ENCODE measurements at places on chromosomes 7 and 10.

GRCh38 chr7:130899638-130900401 is 165.8 kb upstream of the KLF14 start:
- no peak for DNase-seq

- DNase-seq: no peak
These were observed 315.3 kb downstream of the CXCL12 start for GRCh38 chr10:44069573-44069972.

GRCh38 chr7:6160191-6160623 is 112.2 kb downstream of the CYTH3 start:
- no peak for DNase-seq

DNA sequence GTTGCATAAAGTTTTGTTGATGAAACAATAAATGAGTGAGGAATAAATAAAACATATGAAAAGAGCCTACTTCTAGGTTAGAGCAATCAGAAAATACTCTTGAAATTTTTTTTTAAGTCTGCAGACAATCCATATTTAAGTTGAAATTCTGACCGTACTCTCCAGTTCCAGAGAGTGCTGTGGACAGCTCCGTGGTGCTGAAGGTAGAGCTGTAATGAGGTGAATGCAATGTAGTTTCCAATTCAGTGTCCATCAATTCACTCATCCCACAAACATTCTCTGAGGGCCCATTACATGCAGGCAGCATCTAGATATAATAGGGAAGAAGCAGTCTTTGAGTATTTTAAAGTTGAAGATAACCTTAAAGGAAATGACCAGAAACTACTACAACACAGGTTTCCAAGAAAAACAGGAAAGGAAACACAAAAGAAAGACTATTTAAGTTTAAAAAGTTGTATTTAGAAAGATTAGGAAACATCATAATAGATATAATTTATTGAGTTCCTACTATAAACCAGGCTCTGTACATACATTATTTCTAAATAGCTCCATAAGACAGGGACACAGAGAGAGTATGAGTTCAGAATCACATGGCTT is 44.0 kb upstream of the CRTAC1 start:
- no peak for DNase-seq

DNA sequence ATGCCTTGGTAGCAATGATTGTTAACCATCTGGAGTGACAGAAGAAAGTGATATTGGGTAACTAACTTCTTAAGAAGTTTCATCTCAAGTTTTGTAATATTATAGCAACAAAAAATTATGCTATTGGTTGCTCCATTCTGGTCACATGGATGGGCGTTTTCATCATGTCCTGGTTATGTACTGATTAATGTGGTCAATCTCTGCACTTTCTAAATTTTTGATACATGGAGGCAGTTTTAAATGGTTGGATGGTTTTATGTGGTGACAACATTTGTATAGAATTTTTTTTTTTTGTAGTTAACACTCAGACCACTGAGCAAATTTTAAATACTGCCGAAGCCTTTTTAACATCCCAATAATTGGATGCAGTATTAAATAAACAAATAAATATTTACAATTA is 55.2 kb upstream of the CCAR1 start:
- no peak for DNase-seq

DNA sequence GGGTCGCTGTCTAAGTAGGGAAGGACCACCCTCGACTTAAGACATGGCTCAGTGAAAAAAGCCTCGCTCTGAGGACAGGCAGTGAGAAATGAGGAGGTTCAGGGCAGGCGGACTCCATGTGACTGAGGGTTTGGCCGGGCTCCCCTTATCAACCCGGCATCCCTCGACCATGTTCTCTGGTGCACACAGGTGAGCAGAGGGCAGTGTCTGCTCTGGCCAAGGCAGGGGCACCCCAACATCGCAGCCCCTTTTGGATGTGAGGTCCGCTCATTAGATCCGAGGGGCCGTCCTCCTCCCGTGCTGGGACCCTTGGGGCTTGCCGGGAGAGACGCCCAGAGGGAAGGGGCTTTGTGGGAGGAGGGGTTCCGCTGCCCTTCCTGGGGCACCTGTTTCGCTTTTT is 475.1 kb downstream of the DNAJB6 start:
- DNase-seq: no peak

GRCh38 chr7:2031451-2031845 is 201.3 kb downstream of the MAD1L1 start:
- no peak for DNase-seq

- no peak for DNase-seq
These were observed 3.9 kb upstream of the GATA3 start for GRCh38 chr10:8050556-8051108.

DNA sequence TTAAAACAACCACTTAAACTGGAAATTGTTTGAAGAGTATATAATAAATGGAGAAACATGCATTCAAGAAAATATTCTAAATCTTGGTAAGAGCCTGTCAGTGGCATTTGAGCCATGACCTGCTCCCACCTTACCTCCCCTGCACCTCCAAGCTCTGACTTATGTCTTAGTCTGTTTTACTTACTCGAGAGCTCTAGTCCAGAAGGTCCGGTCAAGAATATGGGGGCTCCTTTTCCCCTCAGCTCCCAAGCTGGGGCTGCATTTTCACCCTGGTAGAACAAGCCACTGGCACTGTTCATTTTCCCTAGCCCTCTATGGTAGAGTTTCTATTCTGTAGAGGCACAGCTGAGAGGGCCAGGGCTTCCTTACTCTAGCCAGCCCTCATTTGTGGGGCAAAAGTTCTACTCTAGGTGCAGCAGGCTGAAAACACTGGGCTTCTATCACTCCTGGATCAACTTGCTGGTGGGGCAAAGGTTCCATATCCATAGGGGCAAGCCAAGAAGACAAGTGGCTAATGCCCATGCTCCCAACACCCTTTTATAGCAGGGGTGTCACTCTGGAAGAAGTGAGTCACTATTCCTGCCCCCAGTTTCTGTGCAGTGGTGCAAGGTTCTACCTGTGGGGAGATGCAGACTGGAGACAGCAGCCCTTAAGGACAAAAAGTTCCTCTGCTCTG is 40.6 kb downstream of the ZNF438 start:
- no peak for DNase-seq

- DNase-seq: no peak
These were observed 496.0 kb upstream of the POM121L12 start for GRCh38 chr7:52539414-52539813.

GRCh38 chr7:68622500-68622899 is 975.8 kb upstream of the AUTS2 start:
- DNase-seq: no peak

DNA sequence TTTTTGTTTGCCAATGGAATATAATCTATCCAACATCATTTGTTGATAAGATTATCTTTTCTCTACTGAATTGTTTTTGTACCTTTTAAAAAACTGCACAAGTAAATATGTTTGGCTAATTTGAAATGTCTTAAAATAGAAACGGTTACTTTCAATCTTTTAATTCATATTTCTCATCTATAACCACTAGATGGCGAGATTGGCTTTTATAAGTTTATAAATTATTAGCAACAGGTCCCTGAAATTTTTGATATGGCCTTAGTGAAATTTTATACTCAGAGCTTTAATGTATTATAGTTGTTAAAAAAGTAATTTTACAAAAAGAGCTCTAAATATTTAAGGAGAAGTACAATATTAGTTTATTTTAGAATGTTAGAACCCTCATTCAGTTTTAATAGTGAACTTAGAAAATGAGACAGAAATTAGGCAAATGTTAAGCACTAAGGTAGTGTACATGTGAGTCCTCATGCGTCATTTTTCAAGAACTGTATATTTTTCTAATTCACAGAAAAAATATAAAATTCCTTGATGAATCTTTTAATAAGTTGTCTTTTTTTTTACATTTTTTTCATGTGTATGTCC is 592.5 kb downstream of the ARL4A start:
- DNase-seq: no peak

DNA sequence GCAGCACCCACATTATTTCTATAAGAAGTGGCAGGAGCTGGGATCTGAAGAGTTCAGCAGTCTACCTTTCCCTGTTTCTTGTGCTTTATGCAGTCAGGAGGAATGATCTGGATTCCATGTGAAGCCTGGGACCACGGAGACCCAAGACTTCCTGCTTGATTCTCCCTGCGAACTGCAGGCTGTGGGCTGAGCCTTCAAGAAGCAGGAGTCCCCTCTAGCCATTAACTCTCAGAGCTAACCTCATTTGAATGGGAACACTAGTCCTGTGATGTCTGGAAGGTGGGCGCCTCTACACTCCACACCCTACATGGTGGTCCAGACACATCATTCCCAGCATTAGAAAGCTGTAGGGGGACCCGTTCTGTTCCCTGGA is 874 bp upstream of the RBP3 start:
- no peak for DNase-seq

DNA sequence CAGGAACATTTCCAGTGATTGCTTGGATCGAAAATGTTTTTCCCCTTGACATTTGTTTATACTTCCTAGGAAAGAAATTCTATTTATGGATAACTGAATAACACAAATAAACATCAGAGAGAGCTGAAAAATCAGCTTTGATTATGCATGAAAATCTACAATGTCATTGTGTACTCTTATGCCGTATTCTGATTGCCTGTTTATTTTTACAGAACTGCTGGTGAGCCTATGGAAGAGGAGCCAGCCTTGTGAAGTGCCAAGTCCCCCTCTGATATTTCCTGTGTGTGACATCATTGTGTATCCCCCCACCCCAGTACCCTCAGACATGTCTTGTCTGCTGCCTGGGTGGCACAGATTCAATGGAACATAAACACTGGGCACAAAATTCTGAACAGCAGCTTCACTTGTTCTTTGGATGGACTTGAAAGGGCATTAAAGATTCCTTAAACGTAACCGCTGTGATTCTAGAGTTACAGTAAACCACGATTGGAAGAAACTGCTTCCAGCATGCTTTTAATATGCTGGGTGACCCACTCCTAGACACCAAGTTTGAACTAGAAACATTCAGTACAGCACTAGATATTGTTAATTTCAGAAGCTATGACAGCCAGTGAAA is 121.5 kb downstream of the TWIST1 start:
- no peak for DNase-seq

GRCh38 chr10:106380706-106381105 is 783.8 kb downstream of the SORCS1 start:
- DNase-seq: no peak

- no peak for DNase-seq
These were observed 9.9 kb upstream of the PPP1R9A start for GRCh38 chr7:94897541-94897940.

DNA sequence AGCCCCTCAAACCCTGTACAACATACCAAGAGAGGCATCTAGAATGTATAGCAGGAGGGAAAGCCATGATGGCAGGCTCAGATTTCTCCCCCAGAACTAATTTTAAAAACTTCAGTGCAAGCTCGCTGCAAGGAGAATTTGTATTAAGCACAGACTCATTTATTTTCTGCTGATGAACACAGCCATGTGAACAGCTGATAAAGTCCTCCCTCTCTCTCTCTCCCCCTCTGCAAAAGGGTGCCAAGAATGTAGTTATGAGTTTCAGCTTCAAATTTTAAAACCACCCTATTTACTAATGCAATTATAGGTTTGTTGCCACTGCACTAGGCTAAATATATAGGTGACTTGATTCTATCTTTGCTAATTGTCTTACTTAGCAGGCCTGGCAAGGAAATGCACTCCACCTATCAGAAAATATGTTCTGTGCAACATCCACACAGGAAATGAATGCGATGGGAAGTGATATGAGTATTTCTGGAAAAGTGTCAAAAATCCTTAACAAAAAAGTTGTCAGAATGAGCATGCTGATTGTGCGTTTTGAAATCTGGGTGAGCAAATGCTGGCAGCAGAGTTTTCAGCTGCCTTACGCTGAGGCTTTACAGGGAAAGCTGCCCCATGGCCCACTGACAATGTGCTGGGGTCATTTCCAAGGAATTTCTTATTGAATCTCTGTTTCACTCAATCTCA is 43.4 kb upstream of the GHITM start:
- no peak for DNase-seq

- DNase-seq: no peak
These were observed 452.0 kb downstream of the ARL4A start for GRCh38 chr7:13139436-13139835.

DNA sequence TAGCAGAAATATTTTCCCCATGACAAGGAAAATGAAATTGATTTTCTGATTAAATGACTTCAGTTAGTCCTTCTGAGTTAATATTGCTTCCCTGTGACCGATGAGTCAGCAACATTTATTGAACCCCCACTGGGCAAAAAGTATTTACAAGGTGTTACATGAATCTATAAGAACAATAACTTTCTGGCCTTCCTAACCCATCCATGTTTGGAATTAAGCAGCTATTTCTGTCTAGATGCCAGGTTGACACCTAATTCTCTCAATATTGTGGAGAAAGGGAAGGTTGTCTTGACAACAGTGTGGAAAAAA is 112.9 kb upstream of the JAZF1 start:
- DNase-seq: no peak

DNA sequence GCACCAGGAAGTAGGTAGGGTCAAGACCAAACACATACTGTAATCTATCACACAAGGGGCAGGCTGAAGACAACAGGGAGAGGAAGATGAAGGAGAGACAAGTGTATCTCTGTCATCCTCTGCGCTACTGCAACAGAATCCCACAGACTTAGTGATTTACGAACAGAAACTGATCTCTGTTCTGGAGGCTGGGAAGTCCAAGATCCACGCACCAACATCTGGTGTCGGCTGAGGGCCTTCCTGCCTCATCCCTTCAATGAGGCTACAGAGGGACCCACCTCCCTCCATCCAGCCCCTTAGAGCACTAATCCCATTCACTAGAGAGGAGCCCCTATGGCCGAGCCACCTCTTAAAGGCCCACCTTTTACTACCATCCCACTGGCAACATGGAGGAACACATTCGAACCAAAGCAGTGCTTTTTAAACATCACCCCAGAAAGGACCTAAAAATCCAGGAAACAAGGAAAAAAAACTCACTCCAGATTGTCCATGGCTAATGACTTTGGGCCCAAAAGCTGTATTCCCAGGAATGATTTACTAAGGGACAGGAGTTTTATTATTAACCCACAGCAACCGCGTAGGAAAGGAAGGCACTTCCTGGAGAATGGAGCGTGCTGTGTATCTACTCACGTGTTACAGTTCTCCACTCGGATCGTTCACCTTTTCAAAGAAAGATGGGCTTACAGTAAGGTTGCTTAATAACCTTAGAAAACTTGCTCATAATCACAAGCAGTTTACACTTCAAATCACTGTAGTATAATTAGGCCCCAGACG is 4.2 kb downstream of the BNIP3 start:
- no peak for DNase-seq

DNA sequence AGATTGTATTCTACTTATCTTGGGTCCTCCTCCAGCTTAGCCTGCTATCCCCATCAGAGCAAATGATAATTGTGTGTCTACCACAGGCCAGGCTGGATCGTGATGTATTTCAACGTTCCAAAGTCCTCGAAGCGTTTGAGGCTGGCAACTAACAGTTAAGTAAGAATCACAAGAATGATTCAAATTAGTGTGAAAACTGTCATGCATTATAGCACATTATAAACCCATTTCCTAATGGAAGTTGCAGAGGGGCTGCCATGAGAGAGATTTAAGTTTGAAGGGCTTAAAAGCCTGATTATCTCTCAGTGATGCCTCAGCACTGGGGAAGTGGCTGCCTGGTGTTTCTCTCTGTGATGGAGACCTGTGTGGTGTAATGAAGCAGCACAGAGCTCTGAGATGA is 119.1 kb downstream of the FRMD4A start:
- DNase-seq: no peak

- no peak for DNase-seq
These were observed 12.0 kb downstream of the ZSCAN25 start for GRCh38 chr7:99628471-99629465.
